ENCODE measurements at places on chromosomes 16 and 17.

GRCh38 chr16:23668225-23668624 is 10.5 kb upstream of the PLK1 start:
- no peak for DNase-seq

GRCh38 chr17:56638591-56639051 is 45.1 kb downstream of the NOG start:
- no peak for DNase-seq

DNA sequence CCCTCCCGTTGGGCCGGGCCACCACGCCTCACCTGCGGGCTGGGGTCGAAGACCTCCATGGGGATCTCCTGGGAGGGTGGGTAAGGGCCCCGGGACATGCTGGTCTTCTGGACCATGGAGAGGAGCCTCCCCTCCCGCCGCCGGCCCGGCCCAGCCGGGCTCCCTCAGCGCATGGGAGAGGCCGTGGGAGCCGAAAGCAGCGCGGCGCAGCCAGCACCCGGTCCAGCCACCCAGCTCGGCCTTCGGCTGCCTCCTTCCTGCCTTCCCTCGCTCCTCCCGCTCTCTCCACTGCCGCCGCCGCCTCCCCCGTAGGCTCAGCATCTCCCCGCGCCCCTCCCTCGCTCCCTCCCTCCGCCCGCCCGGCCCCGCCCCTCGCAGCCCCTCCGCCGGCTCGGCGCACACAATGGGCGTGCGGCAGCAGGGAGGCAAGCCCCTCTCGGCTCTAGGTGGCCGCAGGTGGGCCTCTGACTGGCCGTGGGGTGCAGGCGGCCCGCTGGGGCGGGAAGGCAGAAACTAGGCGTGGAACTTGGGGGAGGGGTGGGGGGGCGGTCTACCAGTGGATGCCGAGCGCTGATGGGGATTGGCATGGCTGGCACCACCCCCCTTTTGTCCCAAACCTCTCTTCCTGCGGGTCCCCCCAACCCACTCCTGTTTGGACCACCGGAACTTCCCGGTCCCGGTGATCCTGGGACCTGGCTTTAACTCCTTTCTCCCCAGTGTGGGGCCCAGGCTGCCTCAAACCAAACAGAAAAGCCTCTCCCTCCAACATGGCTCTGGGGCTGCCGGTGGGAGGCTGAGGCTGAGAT is at the start of gene CACNB1:
Gene CACNB1 (minus strand): TSS at position 290 of the 806 bp plus-strand sequence. CDS start 174 bp downstream, at position 116.
- peak; percentile 67 for DNase-seq

GRCh38 chr16:3276679-3277078 is 6.6 kb upstream of the ZNF263 start:
- DNase-seq, result no peak

- DNase-seq, result no peak
These were observed 50.6 kb downstream of the KLHDC4 start for GRCh38 chr16:87715231-87715630.

GRCh38 chr16:29743475-29743826 is 2.3 kb downstream of the C16orf54 start:
- no peak for DNase-seq

GRCh38 chr16:7088711-7089110 is 243.9 kb upstream of the RBFOX1 start:
- DNase-seq, result no peak

DNA sequence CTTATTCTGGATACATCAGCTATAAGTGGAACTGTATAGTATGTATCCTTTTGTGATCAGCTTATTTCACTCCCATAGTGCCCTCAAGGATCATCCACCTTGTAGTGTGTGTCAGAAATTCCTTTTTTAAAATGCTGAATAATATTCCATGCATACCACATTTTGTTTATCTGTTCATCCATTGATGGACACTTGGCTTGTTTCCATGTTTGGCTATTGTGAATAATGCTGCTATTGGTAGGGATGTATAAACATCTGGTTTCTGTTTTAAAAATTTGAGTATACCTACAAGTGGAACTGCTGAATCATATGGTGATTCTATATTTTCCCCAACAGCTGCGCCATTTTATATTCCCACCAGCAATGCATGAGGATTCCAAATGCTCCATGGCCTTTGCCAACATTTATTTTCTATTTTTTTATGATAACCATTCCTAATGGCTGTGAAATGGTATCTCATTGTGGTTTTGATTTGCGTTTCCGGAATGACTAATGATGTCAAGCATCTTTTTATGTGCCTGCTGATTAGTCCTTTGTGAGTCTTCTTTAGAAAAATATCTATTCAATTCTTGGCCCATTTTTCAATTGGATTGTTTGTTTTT is 11.6 kb downstream of the RCVRN start:
- no peak for DNase-seq

DNA sequence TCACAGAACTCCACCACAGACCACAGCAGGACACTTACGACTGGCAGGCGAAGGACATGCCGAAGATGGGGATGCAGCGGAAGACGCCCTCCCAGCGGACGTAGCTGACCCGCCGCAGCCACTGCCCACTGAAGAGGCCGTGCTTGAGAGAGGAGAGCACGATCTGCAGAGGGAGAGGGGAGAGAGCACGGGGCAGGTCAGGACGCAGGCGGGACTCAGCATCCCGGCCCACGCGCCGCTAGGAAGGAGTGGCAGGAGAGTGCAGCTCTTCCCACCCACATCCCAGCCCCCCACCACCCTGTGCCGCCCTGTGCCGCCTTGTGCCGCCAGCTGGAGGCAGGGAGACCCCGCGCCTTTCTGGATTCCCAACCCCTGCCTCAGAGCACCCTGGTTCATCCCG is 14.5 kb downstream of the SLC38A10 start:
- no peak for DNase-seq

GRCh38 chr17:73643001-73643851 is 1.0 kb downstream of the SDK2 start:
- DNase-seq, result no peak

GRCh38 chr17:57636274-57636673 is 108.8 kb downstream of the CCDC182 start:
- no peak for DNase-seq

DNA sequence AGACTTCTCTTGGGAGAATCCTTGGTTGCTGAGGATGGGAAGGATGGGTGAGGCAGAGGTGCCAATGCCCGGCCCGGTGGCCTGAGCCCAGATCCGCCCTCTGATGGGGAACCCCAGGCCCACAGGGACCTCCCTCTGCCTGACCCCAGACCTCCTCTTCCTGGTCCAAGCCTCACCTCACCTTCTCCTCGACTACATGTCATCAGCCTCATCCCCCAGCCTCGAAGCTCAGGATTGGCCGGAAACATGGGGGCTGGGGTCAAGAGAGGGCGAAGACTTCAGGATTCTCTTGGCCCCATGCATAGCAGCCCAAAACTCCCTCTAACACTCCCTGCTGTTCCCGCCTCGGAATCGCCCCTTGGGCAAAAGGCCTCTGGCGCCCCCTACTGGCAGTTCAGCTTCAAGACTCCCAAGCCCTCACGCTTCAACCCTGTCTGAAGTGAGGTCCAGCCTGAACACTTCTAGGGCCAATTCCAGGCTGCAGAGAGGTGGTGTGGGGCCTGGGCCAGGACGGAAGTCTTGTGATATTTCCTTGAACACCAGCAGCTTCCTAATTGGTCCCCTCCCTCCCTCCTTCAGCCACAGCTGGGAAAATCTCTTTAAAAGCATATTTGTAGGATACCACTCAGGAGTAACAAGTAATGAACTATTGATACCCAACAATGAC is 47.2 kb downstream of the ARHGAP27 start:
- peak; percentile 89 for DNase-seq

- DNase-seq, result no peak
These were observed 2.1 kb upstream of the GSDMB start for GRCh38 chr17:39920218-39921210.

- DNase-seq, result no peak
These were observed 85.4 kb downstream of the PPM1E start for GRCh38 chr17:58840820-58841612.

- DNase-seq, result no peak
These were observed 7.4 kb downstream of the HS3ST3A1 start for GRCh38 chr17:13594310-13594709.

GRCh38 chr16:29644338-29644857 is 18.6 kb upstream of the SPN start:
- no peak for DNase-seq

DNA sequence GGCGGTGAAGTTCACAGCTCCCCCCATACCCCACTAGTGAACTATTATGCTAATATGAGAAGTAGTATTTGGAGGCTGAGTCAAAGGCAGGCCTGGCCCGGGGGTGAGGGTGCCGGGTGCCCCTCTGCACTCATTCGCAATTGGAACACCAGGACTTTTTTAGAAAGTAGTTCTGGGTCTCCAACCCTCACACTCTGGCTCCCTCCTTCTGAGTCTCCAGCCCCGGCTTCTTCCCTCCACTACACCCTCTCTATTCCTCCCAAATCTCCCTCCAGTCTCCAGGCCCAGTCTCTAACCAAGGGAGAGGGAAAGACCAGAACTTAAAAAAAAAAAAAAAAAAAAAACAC is 11.3 kb upstream of the HOXB2 start:
- DNase-seq, result no peak

- no peak for DNase-seq
These were observed 1109.7 kb downstream of the CDH11 start for GRCh38 chr16:64012166-64012565.

DNA sequence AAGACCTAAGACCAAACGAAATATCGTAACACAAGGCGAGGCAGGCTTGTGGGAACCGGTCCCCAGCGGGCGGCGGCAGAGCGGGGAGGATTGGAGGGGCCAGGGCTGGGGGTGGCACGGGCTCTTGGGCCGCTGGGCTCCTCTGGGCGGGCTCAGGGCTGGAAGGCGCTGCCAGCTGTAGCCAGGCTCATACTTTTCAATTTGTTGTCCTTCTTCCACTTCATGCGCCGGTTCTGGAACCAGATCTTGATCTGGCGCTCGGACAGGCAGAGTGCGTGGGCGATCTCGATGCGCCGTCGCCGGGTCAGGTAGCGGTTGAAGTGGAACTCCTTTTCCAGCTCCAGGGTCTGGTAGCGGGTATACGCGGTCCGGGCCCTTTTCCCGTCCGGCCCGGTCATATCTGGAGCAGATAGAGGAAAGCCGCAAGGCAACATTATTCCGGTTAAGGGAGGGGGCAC is 1.5 kb downstream of the HOXB5 start:
- no peak for DNase-seq

DNA sequence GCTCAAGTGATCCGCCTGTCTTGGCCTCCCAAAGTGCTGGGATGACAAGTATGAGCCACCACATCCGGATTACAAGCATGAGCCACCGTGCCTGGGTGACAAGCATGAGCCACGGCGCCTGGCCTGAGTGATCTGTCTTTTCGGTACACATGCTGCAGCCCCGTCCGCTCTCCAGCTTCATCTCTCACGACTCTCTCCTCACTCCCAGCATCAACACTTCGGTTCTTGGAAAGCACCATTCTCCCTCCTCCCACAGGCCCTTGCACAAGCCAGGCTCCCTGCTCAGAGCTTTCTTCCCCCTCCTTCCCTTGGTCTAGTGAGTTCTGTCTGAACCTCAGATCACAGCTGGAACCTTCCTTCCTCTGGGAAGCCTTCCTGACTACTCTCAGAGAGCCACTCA is 6.5 kb upstream of the NCBP3 start:
- DNase-seq, result no peak

GRCh38 chr17:556431-556995 is 158.1 kb downstream of the VPS53 start:
- no peak for DNase-seq

GRCh38 chr17:74919440-74920305 is 3.4 kb downstream of the USH1G start:
- DNase-seq, result no peak

DNA sequence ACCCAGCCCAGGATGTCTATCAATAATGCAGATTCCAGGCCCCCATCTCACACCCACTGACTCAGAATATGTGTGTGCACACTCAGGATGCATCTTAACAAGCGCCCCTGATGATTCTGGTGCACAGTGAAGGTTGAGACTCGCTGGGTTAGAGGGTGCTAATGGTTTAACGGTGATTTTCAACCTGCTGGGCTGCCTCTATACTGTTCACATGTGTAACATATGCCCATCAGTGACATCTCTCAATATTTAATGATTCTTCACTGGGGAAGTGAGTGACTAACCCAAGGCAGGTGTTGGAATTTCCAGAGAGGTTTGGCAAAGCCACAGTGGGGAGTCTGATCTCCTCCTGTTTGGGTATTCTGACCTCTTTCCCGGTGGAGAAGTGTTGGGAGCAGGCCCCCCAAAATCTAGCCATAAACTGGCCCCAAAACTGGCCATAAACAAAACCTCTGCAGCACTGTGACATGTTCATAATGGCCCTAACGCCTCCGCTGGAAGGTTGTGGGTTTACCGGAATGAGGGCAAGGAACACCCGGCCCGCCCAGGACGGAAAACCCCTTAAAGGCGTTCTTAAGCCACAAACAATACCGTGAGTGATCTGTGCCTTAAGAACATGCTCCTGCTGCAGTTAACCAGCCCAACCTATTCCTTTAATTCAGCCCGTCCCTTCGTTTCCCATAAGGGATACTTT is 4.1 kb upstream of the DOC2B start:
- no peak for DNase-seq

- DNase-seq, result no peak
These were observed 155.4 kb downstream of the FOXL1 start for GRCh38 chr16:86733546-86734254.

DNA sequence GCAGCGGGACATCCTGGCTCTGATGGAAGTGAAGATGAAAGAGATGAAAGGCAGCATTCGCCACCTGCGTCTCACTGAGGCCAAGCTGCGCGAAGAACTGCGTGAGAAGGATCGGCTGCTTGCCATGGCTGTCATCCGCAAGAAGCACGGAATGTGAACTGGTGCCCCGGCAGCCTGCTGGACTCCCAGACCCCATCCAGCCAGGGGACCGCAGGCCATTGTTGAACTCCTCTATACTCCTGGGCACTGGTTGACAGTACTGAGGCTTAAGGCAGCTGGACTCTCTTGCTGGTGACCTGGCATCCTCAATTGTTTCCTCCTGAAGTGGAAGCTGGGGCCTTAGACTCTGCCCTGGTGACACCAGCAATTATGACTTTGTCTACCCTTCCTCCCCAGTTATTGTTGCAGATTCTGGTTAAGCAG is 1.2 kb downstream of the THAP11 start:
- no peak for DNase-seq

DNA sequence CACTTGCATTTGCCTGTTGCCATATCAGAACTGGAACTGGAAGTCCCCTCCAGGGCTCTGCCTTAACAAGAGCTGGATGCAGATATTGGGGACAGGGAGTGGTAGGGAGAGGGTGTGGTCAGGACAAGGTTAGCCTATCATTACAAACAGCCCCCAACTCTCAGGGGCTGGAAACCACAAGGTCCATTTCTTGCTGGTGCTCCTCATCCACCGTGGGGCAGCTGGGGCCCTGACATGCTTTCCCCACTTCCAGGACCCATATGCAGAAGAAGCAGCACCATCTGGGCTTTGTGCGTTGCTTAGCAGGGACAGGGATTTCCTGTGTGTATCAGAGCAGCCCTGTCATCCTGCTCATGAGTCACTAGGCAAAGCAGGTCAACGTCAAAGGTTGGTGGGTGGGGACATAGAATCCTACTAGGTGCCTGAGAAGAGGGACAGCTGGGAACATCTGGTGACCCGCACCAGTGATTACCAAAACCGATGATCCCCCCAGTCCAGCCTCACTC is 26.9 kb downstream of the RGS9 start:
- DNase-seq, result peak; percentile 19

GRCh38 chr16:30556125-30556473 is 2.1 kb downstream of the ZNF764 start:
- no peak for DNase-seq

Measured in effector CD4-positive, alpha-beta T cell (primary cell).